CD8-positive, alpha-beta T cell (primary cell): ENCODE measurements at places on chromosomes 3 and 15.
A peak's percentile ranks its signal among the peaks of the same experiment; 100 is the strongest.

GRCh38 chr15:88375234-88375927 lies 91.8 kb downstream of the MRPL46 start:
- DNase-seq: no peak

DNA sequence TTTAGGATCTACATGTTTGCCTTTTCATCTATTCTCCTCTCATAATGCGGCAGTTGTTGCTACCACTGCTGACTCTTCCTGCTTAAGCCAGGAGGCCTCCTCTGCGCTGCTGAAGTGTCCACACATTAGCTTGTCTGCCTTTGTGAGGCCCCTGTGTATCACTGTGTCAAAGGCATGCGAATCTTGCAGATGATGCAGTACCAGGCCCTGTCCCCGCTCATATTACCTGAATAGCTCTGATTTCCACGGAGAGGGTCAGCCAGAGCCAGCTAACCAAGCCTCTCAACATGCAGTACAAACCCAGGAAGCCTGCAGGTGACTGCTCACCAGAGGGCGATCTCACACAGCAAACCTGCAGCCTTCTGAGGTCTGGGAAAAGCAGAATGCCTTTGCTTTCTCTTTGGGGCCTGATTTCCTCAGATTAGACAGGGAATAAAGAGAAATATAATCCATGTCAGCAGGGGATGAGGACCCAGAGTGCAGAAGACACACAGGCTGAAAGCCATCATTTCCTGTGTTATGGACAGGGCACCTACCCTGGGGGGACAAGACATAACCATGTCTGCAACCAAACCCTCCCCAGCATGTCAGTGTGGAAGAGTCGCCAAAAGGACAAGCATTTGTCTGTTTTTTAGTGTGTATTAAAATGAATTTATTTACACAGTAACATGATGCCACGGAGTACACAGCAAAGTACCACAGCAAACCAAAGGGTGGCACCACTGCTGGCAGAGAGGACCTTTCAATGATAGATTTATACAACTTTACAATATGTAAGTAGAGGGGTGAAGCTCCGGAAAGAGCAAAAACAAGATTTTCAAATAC lies 36.8 kb upstream of the TSPAN3 start:
- peak; percentile 8 for DNase-seq

- DNase-seq: no peak
Observed at GRCh38 chr3:197286678-197287077, 11.7 kb downstream of the DLG1 start.

- DNase-seq: no peak
Observed at GRCh38 chr3:80338366-80338765, 570.6 kb upstream of the ROBO1 start.

DNA sequence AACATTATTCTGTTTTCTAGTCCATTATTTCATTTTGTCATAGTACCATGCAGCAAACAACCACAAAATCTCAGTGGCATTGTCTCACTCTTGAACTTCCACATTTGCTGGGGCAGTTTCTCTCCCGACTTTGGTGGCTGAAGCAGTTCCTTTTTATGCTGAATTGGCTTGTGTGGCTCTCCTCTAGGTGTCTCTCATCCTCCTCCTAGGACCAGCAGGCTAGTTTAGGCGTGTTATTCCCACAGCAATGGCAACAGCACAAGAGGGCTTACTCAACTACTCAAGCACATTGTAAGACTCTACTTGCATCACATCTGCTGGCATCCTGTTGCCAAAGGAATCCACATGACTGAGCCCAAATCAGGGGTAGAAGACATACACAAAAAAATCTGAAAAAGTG lies 201.8 kb upstream of the KCNH8 start:
- no peak for DNase-seq

- no peak for DNase-seq
Observed at GRCh38 chr3:30263238-30263924, 343.0 kb upstream of the TGFBR2 start.

GRCh38 chr15:62617741-62618140 lies 424.8 kb upstream of the TPM1 start:
- DNase-seq: no peak

DNA sequence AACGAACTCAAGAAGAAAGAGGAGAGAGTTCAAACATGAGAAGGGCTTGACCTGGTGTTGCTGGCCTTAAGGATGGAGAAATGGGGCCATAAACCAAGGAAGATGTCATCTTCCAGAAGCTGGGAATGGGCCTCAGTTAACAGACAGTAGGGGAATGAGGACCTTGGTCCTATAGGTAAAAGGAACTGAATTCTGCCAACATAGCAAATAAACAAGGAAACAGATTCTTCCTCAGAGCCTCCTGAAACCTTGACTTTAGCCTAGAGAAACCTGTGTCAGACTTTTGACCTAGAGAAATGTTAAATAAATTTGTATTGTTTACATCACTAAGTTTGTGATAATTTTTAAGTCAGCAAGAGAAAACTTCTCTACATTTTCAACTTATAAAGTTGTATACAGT lies 336.8 kb downstream of the PLCL2 start:
- DNase-seq: no peak

- DNase-seq: no peak
Observed at GRCh38 chr3:172317481-172317880, 130.8 kb downstream of the GHSR start.

DNA sequence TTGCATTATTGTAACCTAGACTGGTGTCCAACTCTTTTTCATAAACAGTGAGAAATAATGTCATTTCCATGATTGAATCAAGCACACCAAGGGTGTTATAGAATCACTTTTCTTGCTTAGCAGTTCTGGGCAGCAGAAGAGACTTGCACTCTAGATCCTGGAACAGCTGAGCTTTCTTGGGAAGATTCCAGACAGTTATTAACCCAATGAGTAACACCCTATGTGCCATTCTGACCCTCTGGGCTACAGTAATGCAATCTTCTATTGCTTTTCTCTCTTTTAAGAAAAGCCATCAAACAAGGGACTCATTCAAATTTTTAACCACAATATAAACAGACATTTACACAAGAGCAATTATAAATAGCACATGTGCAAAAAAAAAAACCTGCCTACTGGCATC lies 39.3 kb upstream of the USP3 start:
- no peak for DNase-seq

DNA sequence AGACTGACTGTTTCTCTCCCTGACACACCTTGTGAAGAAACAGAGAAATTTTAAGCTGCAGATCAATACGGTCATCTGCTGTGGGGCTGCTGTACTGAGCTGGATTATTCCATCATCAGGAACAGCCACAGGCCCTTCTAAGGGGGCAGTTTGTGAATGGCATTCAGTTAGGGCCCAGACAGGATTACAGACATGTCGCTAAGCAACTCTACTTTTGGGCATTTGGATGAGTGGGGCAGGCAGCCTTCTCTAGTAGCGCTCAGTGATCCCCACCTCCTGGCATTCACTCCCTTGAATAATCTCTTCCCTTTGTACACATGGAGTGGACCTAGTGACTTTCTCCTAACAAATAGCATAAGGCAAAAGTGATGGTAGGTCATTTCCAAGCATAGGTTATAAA lies 144.4 kb upstream of the RARB start:
- DNase-seq: no peak
